Glomerular endothelial cell (primary cell): ENCODE measurements at places on chromosomes 16 and 17.

DNA sequence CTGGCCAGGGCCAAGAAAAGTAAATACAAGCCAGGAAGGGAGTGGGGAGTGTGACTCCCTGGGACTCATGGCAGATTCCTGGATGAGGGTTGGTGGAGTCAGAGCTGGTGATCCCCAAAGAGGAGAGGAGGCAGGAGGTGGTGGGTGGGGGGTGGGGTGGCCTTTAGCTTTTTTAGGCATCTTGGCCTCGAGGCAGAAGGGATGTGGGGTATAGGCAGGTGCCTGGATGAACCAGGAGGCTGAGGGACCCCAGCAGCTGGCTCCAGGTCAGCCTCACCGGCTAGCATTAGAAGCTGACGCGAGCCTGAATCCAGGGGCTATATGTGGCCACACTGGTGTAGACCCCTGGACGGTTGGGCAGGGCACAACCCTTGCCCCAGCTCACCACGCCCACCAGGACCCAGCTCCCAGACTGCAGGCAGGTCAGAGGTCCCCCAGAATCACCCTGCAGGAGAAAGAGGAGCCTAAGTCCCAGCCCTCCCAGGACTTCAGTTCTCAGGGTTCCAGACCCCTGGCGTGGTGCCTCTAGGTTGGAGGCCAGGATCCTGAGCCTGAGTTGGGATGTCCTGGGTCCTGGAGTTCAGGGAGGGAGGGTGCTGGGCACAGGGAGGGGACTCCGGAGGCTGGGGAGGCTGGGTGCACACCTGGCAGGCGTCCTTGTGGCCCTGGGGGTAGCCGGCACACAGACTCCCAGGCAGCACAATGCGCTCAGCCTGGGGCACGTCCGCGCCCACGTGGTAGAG, 2.8 kb downstream of the PRSS33 start:
- DNase-seq = no peak

GRCh38 chr16:57540906-57541753, 1.3 kb upstream of the ADGRG5 start:
- DNase-seq = no peak

- no peak for DNase-seq
Measured at GRCh38 chr16:59463776-59464175, 729.7 kb upstream of the GOT2 start.

DNA sequence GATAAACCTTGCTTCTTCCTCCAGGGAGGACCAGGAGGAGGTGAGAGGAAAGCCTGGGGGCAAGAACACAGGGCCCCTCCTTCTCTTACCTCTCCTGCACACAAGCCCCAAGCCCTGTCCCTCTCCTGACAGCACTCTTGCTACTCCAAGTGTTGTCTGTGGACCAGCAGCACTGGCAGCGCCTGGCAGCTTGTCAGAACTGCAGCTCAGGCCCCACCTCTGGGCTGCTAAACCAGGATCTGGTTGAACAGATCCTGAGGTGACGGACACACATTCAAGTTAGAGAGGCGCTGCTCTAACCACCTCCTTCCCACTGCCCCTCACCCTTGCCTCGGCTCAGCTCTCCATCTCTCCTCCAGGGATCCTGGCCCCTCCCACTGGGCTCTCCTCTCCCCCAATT, 56.5 kb downstream of the SRCIN1 start:
- no peak for DNase-seq

DNA sequence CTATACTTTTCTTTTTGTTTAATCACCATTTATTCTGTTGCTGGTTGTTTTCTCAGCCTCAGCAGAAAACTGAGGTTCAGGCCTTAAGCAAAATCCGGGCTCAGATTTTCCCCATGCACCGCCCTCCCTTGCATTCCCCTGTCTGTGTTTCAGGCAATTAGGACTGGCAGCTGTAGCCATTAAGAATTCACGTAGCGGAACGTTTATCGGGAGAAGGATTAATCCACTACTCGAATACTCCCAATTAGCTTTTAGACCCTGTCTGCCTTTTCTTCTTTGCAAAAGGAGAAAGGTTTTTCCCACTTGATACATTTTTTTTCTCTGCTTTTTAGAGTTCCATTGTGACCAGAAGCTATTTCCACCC, 173.1 kb downstream of the RPTOR start:
- DNase-seq = no peak

DNA sequence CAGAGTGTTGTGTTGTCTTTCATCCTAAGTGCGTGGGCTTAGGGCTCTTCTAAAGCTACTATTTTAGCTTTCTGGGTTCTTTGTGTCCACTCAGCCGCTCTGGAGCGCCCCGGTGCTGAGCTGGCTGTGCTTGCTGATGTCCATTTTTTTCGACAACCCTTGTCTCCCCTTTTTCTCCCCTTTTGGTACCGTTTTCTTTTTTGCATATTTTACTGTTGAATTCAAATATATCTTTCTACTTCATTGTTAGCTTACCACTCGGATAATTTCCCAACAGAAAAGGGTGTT, 1.2 kb downstream of the SRRM2 start:
- no peak for DNase-seq

- DNase-seq = no peak
Measured at GRCh38 chr17:19019041-19019941, 14.7 kb upstream of the FAM83G start.

GRCh38 chr16:31874366-31875111, 932 bp downstream of the ZNF267 start:
- DNase-seq = no peak

- no peak for DNase-seq
Measured at GRCh38 chr17:30309591-30309990, 17.8 kb upstream of the BLMH start.

- DNase-seq = no peak
Measured at GRCh38 chr16:72588551-72588950, 416.6 kb upstream of the PMFBP1 start.

- DNase-seq = no peak
Measured at GRCh38 chr17:16971458-16972338, at the start of gene TNFRSF13B. Gene TNFRSF13B (minus strand): TSS chr17:16972118. CDS start chr17:16972075, 43 bp downstream.

- no peak for DNase-seq
Measured at GRCh38 chr17:305090-305976, 47.3 kb downstream of the RPH3AL start.

- no peak for DNase-seq
Measured at GRCh38 chr16:56700631-56701030, 18.4 kb downstream of the MT1X start.

DNA sequence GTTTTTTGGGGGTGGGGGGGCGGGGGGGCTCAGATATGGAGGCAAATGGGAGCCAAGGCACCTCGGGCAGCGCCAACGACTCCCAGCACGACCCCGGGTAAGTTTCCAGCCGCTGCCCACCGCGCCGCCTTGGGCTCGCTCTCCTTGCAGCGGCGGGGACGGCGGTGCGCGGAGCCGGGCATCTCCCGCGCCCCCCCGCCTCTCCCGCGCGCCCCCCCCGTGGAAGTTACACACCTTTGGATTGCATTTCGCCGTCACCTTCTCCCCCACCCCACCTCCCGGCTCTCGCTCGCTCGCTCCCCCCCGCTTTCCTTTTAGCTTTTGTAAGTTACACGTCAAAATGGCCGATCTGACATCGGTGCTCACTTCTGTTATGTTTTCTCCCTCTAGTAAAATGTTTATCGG, 387 bp downstream of the MSI2 start:
- no peak for DNase-seq

GRCh38 chr17:71461498-71462169, 659.2 kb upstream of the SOX9 start:
- DNase-seq = no peak

DNA sequence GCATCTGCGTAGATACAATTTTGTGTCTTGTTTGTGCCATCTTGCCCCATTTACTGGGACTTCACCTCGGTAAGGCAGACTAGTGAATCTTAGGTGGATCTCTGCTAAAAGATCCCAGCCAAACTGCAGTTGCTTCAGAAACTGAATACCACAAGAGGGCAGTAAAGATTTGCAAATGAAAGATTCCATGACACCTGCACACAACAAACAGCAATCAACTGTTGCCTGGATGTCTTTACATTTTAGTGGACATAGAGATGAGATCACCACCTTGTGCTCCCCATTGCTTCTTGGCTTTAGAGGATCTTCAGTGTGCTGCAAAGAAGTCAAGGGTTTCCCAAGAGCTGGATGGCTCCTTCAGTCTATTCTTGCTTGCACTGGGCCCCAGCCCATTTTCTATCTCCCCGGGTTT, 119.2 kb upstream of the CACNG5 start:
- no peak for DNase-seq

- no peak for DNase-seq
Measured at GRCh38 chr17:45021607-45022287, 29.7 kb downstream of the DCAKD start.

DNA sequence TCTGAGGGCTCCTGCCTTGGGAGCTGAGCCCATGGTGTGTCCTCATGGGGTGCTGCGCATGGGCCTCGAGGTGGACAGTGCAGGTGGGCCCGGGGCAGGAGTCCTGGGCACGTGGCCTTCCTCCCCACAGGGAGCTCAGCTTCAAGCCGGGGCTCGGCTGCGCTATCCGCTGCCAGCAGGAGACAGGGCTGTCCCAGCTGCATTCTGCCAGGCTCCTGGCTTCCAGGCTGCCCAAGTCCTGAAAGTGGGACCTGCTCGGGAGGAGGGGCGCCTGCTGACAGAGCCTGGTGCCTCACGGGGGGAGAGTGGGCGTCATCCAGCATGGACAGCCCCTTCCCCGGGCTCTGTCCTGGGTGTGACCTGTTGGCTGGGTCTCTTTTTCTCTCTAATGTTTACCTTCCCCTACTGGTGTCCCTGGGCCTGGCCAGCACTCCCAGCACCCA, 7.1 kb downstream of the TRAF7 start:
- DNase-seq = no peak

DNA sequence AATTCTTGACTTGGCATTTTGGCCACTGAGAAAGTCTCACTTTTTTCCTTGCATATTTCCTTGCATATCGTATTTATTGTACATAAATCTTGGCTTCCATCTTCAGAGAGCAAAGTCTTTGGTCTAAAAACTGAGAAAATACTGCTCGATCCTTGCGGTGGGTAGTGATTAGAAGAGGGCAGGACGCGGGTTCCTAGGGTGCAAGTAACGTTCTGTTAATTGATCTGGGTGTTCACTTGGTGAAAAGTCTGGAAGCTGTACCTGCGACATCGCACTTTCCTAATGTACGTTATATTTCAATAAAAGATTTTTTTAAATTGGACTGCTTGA, 758 bp upstream of the UBALD2 start:
- no peak for DNase-seq

GRCh38 chr17:28344011-28344410, 8.4 kb downstream of the TNFAIP1 start:
- no peak for DNase-seq

DNA sequence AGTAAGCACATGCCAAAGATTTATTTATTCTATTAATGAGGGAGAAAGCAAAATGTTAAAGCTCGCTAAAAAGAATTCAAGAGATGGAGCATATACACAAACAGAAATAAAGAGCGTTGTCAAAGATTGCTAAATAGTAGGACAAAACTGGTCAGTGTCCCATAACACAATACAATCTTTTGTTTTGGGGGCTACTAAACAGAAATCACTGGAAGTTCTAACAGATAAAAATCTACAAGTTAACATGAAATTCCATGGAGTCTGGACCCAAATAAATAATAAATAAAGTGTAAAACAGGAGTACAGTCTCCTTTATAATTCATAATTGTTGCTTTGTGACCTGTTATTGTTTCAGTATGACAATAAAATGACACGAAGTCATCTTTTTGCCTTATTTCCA, 115.2 kb upstream of the CNTNAP4 start:
- DNase-seq = no peak

DNA sequence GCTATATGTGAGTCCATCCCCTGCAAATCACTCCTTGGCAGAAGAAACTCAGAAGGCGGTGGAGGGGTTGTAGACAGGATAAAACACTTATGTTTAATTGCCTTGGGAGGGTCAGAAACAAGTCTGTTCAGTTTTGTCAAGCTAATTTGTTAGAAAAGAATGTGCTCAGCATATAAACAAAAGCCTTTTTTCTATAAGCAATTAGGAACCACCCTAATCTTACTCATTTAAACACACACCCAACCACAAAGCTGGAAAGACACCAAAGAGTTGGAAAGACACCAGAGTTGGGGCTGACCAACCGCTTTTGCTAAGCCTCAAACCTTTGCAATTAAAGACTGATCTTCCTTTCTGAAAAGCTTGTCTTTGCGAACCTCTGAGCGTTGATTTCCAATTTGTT, 439.2 kb upstream of the ERCC4 start:
- DNase-seq = no peak

- DNase-seq = peak; percentile 37
Measured at GRCh38 chr16:85767531-85767930, 16.6 kb upstream of the C16orf74 start.

DNA sequence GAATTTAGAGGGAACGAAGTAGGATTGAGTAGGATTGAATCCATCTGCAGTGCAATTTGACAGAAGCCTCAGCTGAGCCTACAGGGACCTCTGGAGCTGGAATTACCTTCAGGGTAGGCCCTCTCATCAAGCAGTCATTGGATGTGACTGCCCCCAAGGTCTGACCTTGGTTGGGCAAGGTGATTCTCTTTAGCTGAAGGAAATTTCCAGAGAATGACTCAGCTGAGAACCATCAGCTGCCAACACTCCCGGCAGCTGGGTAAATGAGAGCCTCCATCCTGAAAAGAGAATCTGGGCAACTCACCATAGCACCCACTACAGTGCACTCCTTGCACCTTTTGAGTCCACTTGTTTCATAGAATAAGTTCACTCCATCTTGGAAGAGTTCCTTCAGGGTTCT, 113.5 kb upstream of the MED13 start:
- DNase-seq = peak; percentile 16

GRCh38 chr17:1562176-1562643, 382 bp downstream of the PITPNA start:
- DNase-seq = no peak

- no peak for DNase-seq
Measured at GRCh38 chr17:8649157-8650118, 18.9 kb upstream of the MYH10 start.

- DNase-seq = no peak
Measured at GRCh38 chr17:9038380-9038779, 17.1 kb downstream of the NTN1 start.
